ENCODE measurements at places on chromosomes 12 and 14.

GRCh38 chr14:69569859-69570258, 4.8 kb downstream of the CCDC177 start:
- DNase-seq = no peak

DNA sequence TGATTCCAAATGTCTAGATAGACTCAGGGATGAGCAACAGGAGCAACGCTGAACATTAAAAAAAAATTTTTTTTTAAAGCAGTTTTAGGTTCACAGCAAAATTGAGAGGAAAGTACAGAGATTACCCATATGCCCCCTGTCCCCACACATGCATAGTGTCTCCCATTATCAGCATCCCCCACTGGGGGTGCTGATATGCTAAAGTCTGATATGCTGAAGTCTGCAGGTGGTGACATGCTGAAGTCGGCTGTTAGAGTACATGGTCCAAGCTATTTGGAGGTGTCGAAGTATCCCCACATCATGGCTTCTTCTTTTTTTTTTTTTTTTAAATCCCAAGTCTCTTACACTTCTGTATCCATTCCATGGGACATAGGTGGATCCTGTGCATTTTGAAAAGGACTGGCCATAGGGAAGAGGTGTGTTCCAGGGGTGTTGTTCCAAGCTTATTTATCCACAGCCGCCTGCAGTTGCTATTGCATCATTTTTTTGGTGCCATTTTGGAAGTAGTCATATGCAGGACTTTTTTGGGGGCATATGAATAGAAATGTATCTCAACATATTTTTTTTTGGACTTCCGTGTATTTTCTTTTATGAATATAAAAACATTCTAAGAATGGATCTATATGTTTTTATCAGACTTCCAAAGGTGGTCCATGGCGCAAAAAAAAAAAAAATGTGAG, 19.0 kb upstream of the MIS18BP1 start:
- no peak for DNase-seq

DNA sequence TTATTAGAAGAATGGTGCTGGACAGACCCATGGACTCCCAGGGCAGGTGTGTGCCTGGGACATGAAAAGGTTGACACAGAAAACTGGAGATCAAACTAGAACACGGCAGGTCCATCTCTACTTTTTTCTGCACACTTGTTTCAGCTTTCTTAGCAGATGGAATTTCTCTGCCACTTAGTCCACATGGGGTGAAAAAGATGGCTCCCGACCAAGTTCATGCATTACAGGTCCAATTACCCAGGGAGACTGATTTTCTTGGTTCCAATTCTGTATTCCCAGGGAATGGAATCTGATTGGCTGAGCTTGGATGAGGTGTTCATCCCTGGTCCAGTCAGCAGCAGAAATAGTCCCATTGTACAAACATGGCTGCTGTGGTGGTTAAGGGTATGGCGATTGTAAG, 238.9 kb upstream of the SRRM4 start:
- DNase-seq = no peak

GRCh38 chr14:67487937-67488893, at the start of gene TMEM229B:
Gene TMEM229B, minus strand, starts transcription at chr14:67488721. Its CDS starts 14,798 bp downstream, at chr14:67473923.
- peak; percentile 77 for DNase-seq

- no peak for DNase-seq
Measured at GRCh38 chr12:96368233-96368632, 32.0 kb downstream of the CDK17 start.

DNA sequence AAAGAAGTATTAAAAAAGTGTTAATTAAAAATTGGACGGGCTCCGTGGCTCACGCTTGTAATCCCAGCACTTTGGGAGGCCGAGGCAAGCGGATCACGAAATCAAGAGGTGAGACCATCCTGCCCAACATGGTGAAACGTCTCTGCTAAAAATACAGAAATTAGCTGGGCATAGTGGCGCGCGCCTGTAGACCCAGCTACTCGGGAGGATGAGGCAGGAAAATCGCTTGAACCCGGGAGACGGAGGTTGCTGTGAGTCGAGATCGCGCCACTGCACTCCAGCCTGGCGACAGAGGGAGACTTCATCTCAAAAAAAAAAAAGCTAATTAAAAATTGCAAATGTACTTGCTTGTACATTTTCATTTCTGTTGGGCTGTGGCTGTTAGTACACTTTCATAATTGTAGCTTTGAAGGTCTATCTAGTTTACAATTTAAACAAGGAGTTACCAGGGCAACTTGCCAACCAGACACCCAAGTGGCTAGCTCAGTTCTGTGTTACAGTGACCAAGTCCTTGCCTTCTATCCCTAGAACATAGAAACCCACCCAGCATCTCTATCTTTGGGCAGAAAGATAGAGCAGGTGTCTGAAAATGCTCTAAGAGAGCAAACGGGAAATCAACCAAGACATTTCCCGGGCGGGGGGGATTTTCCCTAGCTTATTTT, 1.2 kb downstream of the COA8 start:
- no peak for DNase-seq

DNA sequence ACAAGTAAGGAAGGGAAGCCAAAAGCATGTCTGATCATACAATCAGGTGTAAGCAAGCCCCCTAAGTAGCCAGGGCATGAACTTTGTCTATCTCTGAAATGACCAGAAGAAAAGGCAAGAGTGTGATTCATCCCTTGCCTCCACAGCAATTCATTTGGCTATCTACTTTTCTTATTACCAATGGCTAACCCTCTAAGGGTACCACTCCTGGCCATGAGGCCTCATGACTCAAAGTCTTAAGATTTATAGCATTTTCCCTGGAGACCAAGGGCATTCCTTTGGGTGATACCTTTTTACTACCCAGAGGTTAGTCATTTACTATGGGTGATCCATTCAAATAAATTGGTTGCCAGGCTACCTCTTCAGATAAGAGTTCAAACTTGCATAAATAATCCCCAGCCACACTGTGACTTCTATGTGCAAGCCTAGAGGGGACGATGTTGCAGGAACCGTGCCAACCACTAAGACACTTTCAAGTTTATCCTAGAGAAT, 1.5 kb upstream of the LGALS3 start:
- DNase-seq = no peak

DNA sequence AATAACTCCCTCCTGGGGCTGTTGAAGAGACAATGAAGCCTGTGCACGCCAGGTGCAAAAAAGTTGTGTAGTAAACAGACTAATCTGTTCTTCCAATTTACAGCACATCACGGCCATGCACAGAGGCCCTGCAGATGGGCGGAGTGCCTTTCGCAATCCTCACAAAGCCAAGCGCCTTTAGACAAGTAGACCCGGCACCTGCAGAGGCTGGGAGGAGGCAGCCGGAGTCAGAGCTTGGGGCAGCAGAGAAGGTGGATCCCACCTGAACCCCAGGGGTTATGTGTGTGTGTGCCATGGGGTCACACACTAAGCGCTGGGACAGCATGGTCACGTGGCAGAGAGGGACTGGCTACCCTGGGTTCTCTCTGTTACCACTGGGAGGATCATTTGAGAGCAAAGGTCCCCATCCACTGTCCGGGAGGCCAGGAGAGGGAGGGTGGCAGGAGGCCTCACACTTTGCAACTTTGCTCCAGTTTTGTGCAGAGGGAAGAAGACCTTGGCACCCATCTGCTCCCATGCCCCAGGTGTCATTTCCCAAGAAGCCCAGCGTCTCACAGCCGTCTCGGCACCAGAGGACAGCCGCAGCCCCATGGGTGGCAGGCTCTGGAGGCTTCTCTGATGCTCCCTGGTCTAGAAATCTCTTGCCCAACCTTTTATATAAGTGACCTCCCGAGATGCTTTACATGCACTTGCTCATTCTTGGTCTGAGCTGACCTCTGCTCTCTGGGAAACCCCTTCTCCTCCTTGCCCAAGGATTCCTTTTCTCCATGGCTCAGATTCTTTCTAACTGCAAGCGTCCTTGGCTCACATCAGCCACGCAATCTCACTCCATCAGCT, 80.0 kb upstream of the DICER1 start:
- DNase-seq = no peak

GRCh38 chr14:100834794-100835547, 9.1 kb downstream of the MEG3 start:
- DNase-seq = no peak

DNA sequence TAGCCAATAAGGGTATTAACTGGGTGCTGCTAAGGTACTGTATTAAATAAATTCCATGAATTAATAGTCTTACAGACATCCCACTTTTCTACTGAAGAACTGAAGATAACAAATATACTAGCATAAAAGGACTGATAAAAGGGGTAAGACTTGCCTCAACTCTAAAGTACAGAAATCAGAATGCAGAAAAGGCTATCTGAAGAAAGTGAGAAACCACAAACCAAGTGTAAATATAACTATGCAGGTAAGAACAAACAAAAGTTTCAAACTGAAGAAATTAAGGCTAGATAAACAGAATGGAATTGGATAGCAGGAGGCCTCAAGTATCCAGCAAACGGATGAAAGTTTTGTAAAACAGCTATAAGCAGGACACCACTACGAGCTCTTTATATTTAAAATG, 29.5 kb downstream of the YAF2 start:
- no peak for DNase-seq

DNA sequence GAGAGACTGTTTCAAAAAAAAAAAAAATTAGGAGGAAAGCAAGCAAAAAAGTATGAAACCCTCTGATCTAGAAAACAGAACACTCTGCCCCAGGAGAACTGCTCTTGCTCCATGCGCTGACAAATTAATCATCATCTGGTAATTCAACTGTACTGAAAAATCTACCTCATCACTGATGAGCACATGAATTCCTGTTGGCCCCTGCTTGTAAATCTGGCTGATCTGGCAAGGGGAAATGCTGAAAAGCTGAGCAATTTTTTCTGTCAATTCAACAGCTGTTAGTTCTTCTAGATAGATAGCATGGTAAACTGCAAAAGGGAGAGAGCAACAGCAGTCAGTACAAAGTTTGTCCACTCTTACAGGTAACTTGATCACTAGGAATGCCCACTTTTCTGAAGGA, 15.2 kb upstream of the CSRNP2 start:
- DNase-seq = no peak

DNA sequence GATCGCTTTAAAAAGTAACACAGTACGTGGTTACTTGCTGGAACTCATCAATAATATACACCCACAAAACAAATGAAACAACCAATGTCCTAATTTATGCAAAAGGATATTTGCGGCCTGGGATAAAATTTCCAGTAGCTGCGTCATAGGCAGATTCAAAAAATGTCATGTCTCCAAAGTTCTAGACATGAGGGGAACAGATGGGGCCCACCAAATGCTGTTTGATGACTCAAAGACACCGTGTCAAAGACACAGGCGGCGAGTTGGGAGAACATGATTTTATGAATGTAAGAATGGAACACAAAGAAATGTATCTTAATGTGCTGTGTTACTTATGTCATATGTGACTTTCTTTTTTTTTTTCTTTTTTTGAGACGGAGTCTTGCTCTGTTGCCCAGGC, 34.3 kb upstream of the NCOR2 start:
- DNase-seq = no peak

GRCh38 chr12:127304751-127305725, 961.9 kb upstream of the TMEM132C start:
- no peak for DNase-seq

DNA sequence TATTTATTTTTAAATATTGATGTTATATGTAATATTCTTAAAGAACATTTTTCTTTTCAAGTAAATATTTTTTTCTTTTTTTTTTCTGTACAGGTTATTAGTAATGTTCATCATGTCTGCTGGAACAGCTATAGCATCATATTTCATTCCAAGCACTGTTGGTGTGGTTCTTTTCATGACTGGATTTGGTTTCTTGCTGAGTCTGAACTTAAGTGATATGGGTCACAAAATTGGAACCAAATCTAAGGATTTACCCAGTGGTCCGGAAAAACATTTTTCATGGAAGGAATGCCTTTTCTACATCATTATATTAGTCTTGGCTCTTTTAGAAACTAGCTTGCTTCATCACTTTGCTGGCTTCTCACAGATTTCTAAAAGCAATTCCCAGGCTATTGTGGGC, 23.2 kb downstream of the PCNX4 start:
- no peak for DNase-seq

- no peak for DNase-seq
Measured at GRCh38 chr14:83247924-83248639, 1714.4 kb upstream of the SEL1L start.

DNA sequence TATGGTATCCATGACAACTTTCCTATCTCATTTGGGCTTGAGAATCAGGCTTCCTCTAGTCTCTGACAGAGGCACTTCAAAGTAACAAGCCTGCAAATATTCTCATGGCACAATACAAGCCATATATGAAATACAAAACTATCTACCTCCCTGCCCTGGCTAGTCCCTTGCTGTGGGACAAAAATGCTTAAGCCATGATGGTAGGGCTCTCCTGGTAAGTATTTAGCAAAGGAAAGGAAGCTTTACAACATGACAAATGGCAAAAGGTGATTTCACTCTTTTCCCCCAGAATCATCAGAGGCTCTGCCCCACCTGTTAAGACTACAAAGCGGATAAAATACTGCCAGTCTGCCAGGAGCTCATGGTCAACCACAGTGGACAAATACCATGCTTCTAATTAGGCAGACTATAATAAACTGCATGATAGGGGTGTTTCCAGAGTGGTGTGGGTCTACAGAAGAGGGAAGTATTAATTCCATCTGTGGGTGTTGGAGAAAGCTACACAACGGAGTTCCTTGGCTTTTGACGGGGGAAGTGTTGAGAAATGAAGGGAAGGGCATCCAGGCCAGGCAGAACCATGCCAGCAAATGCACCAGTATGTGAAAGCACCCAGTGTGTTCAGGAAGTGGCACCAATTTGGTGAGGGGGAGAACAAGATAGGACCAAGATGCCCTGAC, 92.9 kb downstream of the SPTSSA start:
- DNase-seq = no peak

- no peak for DNase-seq
Measured at GRCh38 chr12:65784289-65785015, 39.8 kb upstream of the HMGA2 start.

DNA sequence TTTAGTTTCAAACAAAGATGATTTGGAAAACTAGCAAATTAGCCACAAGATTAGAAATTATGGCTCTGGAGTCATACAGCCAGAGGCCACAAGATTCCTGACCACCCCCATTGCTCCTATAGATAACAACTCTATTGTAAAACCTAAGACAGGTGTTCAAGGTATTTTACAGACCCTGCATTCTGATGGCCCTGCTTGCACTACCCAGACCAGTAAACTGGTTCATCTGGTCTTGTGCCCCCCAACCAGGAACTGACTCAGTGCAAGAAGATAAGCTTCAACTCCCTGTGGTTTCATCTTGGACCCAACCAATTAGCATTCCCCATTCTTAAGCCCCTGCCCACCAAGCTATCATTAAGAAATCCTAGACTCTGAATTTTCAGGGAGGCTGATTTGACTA, 125.0 kb downstream of the CCDC60 start:
- no peak for DNase-seq

GRCh38 chr14:61530296-61530695, 165.0 kb upstream of the HIF1A start:
- DNase-seq = no peak

All from OCI-M1 (cell line).